Stimulated activated CD8-positive, alpha-beta memory T cell treated with anti-CD3 and anti-CD28 coated beads, Interleukin-4, amount 100 ng/mL, for 48 hours (primary cell): ENCODE measurements at places on chromosomes 2 and 18.

DNA sequence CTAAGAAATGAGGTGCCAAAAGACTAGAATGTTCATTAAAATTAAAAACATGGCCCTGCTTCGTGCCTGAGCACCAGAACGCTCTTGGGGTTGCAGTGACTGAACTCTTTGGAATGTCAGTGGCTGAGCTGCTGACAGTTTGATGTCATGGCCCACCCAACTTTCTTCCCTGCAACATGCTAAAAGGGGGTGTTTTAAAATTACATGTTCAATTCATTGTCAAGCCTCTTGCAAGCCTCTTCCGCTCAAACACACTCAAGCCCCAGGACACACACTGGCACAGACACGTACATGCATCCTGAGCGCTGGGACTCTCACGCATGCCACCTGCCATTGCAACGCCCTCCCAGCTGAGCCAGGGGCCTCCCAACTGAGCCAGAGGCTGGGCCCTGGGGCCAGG is 12.6 kb downstream of the RUFY4 start:
- DNase-seq = no peak

GRCh38 chr18:12076424-12077140 is 17.1 kb upstream of the ANKRD62 start:
- DNase-seq = no peak

- no peak for DNase-seq
Observed at GRCh38 chr2:68352651-68353391, 12.3 kb upstream of the PLEK start.

- DNase-seq = no peak
Observed at GRCh38 chr18:58194028-58194427, 150.0 kb downstream of the NEDD4L start.

GRCh38 chr18:59416818-59417217 is 57.8 kb upstream of the LMAN1 start:
- DNase-seq = no peak
